ENCODE measurements at places on chromosomes 7 and 10.

- peak; percentile 94 for DNase-seq
Measured at GRCh38 chr7:75817116-75817515, 3.5 kb upstream of the CCL24 start.

DNA sequence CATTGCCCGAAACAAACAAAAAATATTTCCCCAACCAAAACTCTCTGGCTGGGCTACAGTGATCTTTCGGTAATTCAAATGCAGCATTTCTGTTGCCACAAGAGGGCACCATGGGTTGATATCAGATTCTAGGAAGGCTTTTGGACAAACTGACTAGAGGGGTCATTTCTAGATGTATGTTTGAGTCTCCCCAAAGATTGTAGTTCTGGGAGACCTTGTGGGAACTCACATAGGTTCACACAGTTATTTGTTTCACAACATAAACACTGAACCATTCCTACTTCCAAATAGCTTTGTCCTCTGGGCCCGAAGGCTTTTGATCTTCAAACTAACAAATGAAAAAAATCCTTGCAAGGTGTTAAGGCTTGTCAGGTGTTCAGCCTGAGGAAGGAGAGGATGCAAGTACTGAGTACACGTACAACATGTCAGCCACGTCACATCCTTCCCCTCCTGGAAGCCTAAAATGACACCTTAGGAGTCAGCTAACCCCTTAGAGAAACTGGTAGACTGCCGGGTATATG lies 37.0 kb upstream of the IL15RA start:
- peak; percentile 89 for DNase-seq

DNA sequence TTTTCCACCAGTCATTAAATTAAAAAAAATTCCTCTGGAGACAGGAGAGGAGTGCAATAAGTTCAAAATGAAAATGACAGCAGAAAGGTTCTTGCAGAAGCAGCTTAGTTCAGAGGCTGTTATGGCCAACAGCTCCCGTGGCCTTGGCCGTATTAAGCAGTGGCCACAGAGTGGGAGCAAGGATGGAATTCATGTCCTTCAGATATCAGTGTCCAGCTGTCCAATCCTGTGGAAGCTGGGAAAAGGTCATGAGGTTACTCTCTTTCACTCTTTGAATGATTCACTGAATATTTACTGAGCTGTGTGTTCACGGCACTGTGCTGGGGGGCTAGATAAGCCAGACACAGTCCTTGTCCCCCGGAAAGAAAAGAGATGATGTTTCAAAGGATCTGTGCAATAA lies 231.8 kb downstream of the BMPER start:
- no peak for DNase-seq

- no peak for DNase-seq
Measured at GRCh38 chr7:52592698-52593097, 442.7 kb upstream of the POM121L12 start.

DNA sequence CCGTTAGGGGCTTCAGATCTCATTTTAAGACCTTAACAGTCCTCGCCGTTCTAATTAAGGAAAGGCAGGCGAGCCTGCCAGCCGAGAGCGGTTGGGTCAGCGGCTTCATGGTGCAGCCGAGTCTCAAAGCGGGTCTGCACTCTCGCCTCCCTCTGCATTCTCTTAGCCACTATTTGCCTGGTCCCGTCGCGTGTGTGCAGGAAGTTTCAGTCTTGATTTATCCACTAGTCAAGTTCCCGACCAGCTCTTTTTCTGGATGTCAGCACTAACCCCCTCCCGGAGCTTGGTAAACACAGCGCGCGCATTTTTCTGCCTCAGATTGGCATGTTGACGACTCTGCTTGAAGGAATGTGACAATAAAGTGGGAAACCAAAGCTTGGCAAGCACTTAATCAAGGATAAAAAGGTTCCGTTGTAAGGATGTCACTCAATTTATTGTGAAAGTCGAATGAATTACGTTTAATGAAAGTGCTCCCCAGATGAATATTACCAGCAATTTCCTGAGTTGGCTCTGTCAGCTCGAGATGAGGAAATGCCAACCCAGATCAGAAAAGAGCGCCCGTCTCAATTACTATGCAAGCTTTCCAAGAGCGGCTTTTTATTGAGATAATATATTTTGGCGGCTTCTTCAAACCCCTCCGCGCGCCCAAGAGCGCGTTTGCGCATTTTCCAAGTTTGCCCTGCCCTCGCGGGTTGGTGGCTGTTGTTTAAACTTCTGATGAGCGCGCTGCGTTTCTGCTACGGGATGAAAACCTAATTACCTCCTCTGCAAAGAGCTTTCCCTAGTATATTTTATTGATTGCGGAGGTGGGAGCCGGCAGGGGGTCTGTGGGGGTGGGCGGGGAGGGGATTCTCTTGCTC lies 7.9 kb downstream of the NXPH1 start:
- DNase-seq: no peak

DNA sequence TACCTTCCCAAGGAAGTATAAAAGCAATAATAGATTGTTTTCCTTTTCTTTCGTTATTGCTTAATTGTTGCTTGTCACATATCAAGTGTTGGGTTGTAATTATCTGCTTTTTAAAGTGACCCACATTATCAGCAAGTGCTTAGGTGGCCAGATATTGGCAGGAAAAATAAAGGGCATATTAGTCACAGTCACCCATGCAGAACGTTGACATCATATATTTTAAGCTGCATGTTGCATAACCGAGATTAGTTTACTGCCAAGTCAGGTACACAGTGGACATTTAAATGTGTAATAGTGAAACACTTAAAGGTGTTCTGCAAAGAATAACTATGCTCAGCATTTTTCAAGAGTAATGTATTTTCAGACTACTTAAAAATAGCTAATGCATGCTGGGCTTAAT lies 11.4 kb downstream of the NEBL start:
- no peak for DNase-seq

DNA sequence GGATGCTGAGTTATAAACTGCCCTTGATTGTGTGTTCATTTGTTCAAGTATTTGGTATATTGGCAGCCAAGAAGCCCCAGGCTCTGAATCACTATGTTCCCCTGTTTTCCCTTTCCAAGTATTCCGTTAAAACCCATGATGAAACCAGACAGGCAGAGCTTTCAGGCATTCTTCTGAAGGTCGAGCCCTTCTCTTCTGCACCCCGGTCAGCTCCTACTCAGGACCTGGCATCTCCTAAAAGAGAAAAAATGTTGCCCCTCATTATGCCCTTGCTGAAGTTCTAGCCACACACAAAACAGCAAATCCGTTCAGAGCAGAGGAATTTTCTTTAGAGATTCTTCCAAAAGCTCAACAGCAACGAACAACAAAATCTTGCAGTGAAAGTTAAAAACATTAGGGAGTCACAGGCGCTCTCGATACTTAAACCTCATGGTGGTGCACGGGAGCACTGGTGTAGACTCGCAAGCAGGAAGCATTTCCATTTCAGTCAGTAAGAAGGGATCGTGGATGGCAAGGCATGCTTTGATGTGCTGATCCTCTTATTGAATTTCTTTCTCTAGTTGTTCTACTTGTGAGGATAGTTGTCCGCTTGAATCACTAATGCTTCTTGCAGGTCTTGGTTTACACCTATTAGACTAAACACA lies 264.9 kb downstream of the SKIDA1 start:
- DNase-seq: no peak

DNA sequence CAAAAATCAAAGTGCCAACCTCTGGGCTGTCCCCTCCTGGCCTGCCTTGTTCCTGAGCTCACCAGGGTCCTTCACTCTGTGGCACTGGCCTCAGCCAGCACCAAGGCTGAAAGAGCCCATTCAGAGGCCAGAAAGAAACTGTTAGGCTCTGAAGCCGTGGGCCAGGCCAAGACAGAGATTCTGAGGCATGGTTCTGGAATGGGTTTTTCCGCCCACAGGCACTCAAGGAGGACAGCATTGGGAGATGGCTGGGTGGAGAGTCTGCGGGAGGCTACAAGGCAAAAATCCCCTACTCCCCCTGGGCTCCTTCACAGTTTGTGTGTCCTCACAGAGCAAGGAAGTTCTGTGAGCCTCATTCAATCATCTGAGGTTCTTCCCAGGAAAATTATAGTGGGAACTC lies 31.7 kb downstream of the GRIFIN start:
- no peak for DNase-seq

GRCh38 chr7:44712012-44712411 lies 36.6 kb upstream of the ZMIZ2 start:
- DNase-seq: no peak
